Endodermal cell (in vitro differentiated cells): ENCODE measurements at places on chromosomes 4 and X. TPM values are rescaled to one million over a fixed set of nuclear protein-coding genes. Genes with fewer than 3 reads are reported as not detected.

GRCh38 chr4:77126809-77127208, 30.2 kb upstream of the CCNG2 start:
- H3K27me3 ChIP-seq = no peaks in the 10 kb centered on the region
- no peak overlapping the region for H3K27ac ChIP-seq

The MGARP gene
- 1.3 to 5.5 TPM (median 1.7 TPM) in 3 replicates for total RNA-seq

DNA sequence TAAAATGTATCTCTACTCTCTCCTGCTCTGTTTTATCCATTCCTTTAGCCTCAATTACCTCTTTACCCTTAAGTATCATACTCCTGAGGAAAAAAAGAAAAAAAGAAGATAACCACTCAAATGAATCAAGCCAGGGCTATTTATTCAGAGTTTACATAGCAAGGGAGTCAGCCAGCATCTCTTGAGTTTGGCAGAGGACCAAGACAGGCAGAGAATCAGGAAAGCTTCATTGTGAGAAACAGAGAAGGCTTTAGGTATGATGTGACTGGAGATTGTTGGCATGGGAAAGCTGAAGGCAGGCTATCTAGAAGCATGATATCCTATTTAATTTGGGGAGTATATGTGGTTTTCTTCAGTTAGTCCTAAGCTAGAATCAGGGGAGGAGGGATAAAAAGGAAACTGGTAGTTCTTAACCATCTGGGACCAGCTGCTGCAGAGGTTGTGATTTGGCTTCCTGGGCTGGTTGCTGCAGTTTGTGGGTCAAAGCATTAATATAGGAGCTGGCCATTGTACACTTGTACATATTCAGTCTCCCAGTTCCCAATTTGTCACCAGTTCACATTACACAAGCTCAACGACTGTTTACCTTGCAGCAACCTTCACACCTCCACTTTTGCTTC, 11.2 kb downstream of the APELA start:
- no peaks in the 10 kb centered on the region for H3K27me3 ChIP-seq
- no peaks in the 10 kb centered on the region for H3K4me1 ChIP-seq
- no peak overlapping the region for H3K4me3 ChIP-seq
- no peak overlapping the region for H3K27ac ChIP-seq
- DNase-seq = no peak
- no peaks in the 10 kb centered on the region for H3K36me3 ChIP-seq

DNA sequence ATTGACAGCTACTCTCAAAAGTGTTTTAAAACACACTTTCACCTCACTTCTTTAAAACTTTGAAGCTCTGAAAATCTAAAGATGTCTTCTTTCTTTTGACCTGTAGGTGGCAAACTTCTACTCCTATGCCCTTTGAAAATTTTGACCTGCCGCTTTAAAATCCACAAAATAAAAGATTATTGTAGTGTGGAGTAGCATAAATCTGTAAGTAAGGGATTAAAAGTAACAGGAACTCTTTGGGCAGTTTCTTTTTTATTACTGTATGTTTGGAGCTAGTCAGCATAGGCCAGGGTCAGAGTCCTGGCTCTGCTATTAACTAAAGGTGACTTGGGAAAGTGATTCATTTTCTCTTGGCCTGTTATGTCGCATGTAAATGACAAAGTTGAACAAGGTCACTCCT, 25.5 kb downstream of the BBS12 start:
- no peak for DNase-seq
- H3K4me1 ChIP-seq = no peaks in the 10 kb centered on the region
- no peak overlapping the region for H3K4me3 ChIP-seq
- no peaks in the 10 kb centered on the region for H3K27me3 ChIP-seq

- no peak overlapping the region for H3K27ac ChIP-seq
- peak; percentile 60 for DNase-seq
- H3K4me3 ChIP-seq = no peak overlapping the region
Observed at GRCh38 chrX:46588263-46588662, 14.7 kb downstream of the CHST7 start.

GRCh38 chrX:2823795-2824386, 4.8 kb upstream of the GYG2 start:
- H3K4me1 ChIP-seq = no peaks in the 10 kb centered on the region
- no peaks in the 10 kb centered on the region for H3K36me3 ChIP-seq
- DNase-seq = peak; percentile 56

The ZAR1 gene
- total RNA-seq = 0.18 and 0.27 TPM in 2 replicates

DNA sequence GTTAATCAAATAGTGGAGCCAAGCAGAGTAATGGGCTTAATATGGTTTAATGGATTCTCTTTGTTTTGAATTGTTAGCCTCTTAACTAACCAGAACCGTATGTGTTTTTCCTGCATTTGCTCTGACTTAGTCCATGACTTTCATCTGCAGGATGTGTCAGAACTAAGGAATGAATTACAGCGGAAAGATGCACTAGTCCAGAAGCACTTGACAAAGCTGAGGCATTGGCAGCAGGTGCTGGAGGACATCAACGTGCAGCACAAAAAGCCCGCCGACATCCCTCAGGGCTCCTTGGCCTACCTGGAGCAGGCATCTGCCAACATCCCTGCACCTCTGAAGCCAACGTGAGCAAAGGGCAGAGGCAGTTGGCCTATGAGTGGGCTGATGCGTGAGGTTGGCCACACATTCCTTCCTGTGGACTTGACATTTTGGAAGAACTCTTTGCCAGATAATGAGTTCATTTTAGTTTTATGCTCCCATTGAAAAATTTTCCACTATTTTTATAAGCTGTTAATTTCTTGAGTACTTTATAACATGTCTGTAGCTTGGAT, 9.1 kb downstream of the MED28 start:
- H3K27me3 ChIP-seq = no peaks in the 10 kb centered on the region
- no peaks in the 10 kb centered on the region for H3K4me1 ChIP-seq
- peaks cover 88% of the 10 kb centered on the region for H3K36me3 ChIP-seq
- H3K4me3 ChIP-seq = no peak overlapping the region

GRCh38 chr4:16150716-16151115, 66.9 kb upstream of the PROM1 start:
- peaks cover 3% of the 10 kb centered on the region for H3K4me1 ChIP-seq
- no peaks in the 10 kb centered on the region for H3K27me3 ChIP-seq
- no peak overlapping the region for H3K27ac ChIP-seq
- DNase-seq = no peak

GRCh38 chr4:175369087-175369486, 443.0 kb downstream of the GPM6A start:
- no peak for DNase-seq
- no peaks in the 10 kb centered on the region for H3K4me1 ChIP-seq
- H3K27ac ChIP-seq = no peak overlapping the region
- H3K36me3 ChIP-seq = no peaks in the 10 kb centered on the region
- H3K27me3 ChIP-seq = no peaks in the 10 kb centered on the region

DNA sequence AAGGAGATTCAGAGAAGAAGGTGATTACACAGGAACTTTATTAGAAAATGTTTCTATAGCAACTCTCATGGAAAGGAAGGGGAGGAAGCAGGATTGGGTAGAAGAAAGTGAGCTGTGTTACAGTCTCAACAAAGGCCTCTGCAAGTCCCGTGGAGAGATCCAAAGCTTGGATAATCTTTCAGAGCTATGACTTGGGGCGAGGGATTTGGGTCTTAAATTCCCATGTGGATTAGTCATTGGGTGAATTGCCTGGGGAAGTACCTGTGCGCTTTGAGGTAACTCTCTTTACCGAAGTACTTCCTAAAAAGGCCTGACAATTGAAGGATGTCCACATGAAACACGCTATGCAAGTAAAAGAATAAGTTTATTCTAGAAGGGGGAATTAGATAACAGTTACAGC, 133.8 kb upstream of the ANKRD50 start:
- H3K4me3 ChIP-seq = no peak overlapping the region
- H3K27me3 ChIP-seq = no peaks in the 10 kb centered on the region
- H3K4me1 ChIP-seq = no peaks in the 10 kb centered on the region
- no peaks in the 10 kb centered on the region for H3K36me3 ChIP-seq
- no peak overlapping the region for H3K27ac ChIP-seq
- DNase-seq = no peak
